CD4-positive, alpha-beta T cell treated with Interferon alpha-2 for 1 hour (primary cell): ENCODE measurements at places on chromosomes 13 and 19.
A peak's percentile ranks its signal among the peaks of the same experiment; 100 is the strongest.

DNA sequence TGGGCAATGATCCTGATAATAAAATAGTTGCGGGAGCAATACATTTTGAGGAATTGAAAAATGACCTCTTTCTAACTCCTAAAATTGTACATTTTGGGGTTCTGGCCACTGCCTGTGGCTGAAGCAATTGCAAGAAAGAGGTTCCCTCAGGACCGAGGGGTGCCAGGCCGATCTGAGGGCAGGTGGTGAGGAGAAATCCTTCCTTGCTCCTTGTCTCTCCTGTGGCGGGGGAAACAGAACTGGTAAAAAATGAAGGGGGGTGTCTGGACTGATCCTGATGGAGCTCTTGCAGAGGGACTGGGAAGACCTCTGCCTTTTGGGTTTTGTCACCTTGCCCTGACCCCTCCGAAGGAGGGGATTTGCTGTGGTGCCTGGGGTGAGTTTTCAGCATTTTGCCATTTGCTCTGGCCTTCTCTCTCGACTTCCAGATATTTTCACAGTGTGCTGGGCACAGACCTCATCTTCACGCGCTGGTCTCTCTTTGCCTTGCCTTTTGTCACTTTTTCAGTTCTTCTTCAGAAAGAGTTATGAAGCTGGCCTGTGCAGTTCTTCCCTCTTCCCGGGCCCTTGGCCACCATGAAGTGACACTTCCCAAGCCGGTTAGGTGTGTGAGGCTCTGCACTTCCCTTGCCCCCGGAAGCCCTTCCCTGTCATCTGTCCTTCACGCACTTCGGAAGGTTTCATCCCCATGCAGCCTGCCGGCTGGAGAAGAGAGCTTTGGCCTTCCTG, 22.2 kb downstream of the NFIX start:
- no peak for DNase-seq

DNA sequence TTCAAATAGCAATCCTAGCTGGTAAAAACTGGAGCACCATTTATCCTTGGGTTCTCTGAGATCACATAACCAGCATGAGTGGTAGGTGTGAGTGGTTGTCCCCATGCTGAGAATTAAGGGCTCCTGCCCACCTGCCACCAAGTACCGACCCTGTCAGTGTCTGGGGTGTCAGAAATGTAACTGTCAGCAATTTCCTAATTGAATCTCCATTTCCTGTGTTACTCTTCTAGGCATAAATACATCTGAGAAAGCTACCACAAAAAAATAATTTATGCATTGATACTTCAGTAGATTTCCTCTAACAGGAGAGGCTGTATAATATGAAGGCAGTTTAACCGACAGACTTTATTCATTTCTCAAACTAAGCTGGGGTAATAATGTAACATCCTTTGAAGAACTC, 25.1 kb downstream of the CPB2 start:
- DNase-seq: peak; percentile 1

DNA sequence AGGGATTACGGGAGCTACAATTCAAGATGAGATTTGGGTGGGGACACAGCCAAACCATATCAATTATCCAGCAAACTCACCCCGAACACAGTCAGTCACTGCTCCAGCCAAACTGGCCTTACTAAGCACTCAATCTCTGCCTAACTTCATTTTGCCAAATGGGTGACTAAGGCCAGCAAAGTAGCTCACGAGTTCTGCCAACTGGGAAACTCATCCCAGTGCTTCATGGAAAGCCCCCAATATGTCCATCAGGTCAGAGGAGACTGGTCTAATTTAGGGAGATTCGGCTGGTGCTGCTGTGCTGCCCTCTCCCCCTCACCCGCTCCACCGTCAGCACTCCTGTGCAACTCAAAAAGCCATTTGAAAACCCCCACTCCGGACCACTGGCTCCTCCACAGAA, 324.0 kb downstream of the FOXO1 start:
- no peak for DNase-seq

GRCh38 chr13:73955977-73956500, 178.2 kb downstream of the KLF12 start:
- DNase-seq: no peak

GRCh38 chr13:30510811-30511371, 45.2 kb upstream of the HMGB1 start:
- DNase-seq: no peak

GRCh38 chr13:41782086-41782485, 178.8 kb downstream of the VWA8 start:
- no peak for DNase-seq

DNA sequence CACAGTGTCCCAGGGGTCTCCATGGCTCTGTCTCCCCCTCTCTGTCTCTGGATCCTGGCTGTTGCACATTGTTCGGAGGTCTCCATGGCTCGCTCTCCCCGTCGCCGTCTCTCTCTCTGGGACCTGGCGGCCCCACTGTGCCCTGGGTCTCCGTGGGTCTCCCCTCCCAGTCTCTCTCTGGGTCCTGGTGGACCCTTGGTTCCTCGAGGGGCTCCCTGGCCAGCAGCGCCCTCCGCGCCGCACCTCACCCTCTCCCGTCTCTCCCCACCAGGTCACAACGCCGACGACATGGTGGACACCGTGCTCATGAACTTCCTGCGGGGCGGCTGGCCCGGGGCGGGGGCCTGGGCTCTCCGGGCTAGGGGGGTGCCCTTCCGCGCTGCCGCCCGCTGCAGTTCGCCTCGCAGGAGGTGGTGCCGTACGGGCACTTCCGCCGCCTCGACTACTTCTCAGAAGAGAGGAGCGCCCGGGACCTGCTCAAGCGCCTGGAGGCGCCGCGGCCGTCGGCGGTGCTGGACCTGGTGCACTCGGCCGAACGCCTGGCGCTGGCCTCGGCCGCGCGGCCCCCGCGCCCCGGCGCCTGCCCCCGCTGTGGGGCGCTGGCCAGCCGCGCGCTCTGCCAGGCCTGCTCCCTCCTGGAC, 29.1 kb downstream of the SIGLEC5 start:
- DNase-seq: peak; percentile 20

- DNase-seq: no peak
These were observed 83.5 kb upstream of the FNDC3A start for GRCh38 chr13:48892053-48892687.

GRCh38 chr19:52451241-52451640, 2.1 kb upstream of the ZNF578 start:
- no peak for DNase-seq

DNA sequence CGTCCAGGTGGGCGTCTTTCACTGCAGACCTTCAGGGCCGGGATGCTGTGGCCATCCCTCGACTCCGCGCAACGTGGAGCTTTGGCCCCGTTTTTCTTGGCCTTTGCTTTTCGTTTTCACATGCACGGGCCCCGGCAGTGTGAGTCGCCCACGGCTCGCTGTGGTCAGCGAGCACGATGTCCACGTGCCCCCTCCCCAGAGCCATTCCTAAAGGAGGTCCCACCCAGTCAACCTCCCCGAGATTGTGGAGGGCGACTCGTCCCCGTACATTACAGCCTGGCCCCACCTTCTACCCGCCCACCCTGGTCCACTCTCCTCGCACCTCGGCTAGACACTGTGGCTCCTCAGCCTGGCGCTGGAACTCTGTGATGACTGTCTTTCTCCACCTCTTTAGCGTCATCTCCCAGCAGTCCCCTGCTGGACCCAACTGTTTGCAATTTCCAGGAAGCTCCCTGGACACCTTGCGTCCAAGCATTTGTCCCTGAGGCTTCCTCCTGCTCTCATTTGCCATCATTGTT, 405 bp downstream of the ZNF446 start:
- no peak for DNase-seq

DNA sequence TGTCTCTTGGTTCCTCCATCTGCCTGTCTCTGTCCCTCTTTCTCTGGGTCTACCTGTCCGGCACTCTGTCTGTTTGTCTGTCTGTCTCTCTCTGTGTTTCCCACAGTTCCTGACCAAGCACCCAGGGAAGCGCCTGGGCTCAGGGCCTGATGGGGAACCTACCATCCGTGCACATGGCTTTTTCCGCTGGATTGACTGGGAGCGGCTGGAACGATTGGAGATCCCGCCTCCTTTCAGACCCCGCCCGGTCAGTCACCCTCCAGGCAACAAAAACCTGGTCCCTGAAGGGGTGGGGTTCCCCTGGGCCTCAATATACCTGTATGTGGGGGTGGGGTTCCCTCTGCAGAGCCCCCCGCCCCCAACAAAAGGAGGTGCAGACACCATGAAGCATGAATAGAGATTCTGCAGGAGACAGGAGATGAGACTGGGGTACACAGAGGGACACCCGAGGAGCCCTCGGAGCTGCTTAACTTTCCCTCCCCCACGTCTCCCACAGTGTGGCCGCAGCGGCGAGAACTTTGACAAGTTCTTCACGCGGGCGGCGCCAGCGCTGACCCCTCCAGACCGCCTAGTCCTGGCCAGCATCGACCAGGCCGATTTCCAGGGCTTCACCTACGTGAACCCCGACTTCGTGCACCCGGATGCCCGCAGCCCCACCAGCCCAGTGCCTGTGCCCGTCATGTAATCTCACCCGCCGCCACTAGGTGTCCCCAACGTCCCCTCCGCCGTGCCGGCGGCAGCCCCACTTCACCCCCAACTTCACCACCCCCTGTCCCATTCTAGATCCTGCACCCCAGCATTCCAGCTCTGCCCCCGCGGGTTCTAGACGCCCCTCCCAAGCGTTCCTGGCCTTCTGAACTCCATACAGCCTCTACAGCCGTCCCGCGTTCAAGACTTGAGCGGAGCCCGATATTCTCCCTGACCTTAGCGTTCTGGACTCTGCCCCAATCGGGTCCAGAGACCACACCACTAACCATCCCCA, 2.6 kb upstream of the CACNG7 start:
- peak; percentile 70 for DNase-seq

- DNase-seq: no peak
These were observed 5.9 kb downstream of the MTMR6 start for GRCh38 chr13:25281193-25281934.

GRCh38 chr19:47112166-47112996, 1.2 kb downstream of the ZC3H4 start:
- peak; percentile 92 for DNase-seq

GRCh38 chr13:33106656-33107360, 90.6 kb downstream of the KL start:
- DNase-seq: no peak

DNA sequence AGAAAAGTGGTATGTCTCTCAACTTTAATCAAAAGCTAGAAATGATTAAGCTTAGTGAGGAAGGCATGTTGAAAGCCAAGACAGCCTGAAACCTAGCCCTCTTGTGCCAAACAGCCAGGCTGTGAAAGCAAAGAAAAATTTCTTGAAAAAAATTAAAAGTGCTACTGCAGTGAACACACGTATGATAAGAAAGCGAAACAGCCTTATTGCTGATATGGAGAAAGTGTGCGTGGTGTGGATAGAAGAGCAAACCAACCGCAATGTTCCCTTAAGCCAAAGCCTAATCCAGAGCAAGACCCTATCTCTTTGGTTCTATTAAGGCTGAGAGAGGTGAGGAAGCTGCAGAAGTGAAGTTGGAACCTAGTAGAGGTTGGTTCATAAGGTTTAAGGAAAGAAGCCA, 96.4 kb downstream of the ZDHHC20 start:
- no peak for DNase-seq

DNA sequence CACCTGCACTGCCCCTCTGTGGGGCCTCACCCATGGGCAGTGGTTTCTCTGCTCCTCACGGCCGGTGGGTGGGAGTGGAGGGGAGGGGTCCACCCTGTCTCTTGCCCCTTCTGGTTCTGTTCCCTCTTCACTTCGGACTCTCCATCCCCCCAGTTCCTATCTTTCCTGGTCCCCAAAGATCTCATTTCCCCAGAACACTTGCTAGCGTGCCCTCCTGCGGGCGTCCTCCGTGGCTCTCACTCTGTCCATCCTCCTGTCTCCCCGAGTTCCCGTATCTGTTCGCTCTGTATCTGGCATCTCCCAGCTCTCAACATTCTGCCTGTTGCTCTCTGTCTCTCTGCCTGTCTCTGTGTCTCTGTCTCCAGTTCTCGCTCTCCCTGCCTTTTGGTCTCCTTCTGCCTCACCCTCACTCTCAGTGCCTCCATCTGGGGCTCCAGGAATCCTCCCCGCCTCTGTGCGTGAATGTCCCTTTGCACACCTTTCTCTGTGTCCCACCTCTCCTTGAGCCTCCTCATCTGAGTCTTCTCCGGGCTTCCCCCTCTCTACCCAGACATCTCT, 363 bp downstream of the SPIB start:
- no peak for DNase-seq

DNA sequence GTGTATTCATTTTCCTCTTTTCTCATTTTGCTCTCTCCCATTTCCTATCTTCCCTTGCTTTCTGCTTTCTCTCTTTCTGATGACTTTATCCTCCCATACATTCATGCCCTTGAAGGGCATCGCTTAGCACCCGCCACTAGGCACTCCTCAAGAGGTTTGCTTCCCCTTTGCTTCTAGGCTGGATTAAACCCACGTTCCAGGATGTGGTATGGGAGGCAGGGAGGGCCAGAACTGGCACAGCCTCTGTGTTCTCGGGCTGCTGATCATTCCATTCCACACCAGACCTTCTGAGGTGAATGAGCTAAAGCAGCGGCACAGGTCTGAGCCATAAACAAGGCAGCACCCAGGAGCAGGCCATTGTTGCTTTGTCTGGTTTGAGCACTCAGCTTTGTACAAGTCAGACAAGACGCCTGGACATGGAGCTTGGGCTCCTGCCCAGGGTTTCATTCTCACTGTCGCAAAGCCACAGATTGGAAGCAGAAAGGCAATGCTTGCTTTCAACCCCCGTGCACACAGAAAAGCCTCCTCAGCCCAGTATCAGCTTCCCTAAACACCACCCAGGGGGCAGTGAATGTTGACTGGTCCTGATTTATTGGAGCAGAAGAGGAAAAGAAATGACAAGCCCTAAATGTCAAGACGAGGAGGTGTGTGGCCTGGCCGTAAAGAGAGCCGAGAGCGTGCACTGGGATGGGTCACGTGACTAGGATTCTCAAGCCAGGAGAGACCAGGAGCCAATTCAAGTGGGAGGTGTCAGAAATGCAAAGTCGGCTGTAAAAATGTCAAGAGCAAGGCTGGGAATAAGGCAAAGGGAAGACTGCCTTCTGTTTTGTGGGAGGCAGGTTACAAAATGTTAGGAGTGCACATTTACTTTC, 218.0 kb upstream of the SERP2 start:
- DNase-seq: no peak

GRCh38 chr13:42804244-42804874, 23.0 kb downstream of the FAM216B start:
- DNase-seq: no peak

DNA sequence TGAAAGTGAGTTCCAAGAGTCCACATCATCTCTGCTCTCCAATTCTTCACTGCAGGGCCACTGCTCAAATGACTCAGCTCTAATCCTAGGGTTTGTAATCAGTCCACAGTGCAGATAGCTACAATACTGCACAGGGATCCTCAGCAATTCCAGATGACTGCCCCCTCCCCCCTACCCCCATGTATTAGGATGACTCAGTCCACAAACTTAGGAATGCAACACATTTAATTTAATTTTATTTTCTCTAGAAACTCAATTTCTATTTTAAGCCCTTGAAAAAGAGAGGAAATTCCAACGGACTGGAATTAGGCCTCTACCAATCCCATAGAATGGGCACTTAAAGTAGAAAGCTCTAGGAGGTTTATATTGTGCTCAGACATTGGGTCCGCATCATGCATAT, 173.8 kb upstream of the SOX21 start:
- DNase-seq: no peak
